ENCODE measurements at places on chromosomes 3 and 15. TPM values are rescaled to one million over a fixed set of nuclear protein-coding genes. Genes with fewer than 3 reads are reported as not detected.

PRSS50 gene
- 0.05 TPM for total RNA-seq

FGF12 gene
- 0.19 TPM for total RNA-seq

CYP8B1 gene
- not detected for total RNA-seq

CRTAP gene
- total RNA-seq = 21.6 TPM

CPN2 gene
- 0.05 TPM for total RNA-seq

AMT gene
- 4.1 TPM for total RNA-seq

A4GNT gene
- total RNA-seq = 0.05 TPM

BCHE gene
- 12.4 TPM for total RNA-seq

RSRC1 gene
- 44.3 TPM for total RNA-seq

LARP6 gene
- 6.3 TPM for total RNA-seq

FETUB gene
- total RNA-seq = 0.09 TPM

RHOA gene
- total RNA-seq = 202 TPM

SLC24A5 gene
- total RNA-seq = 0.05 TPM

PRR20G gene
- not detected for total RNA-seq

CHST14 gene
- total RNA-seq = 5.1 TPM

ARNT2 gene
- total RNA-seq = 1.4 TPM

SLC9C1 gene
- 0.94 TPM for total RNA-seq

NOX5 gene
- 0.19 TPM for total RNA-seq

RNU6-1 gene
- total RNA-seq = not detected

GP9 gene
- 0.14 TPM for total RNA-seq

NRROS gene
- 6.3 TPM for total RNA-seq

TMEM158 gene
- 0.66 TPM for total RNA-seq

MYRIP gene
- total RNA-seq = 0.28 TPM

TNIK gene
- 9.0 TPM for total RNA-seq

CD96 gene
- total RNA-seq = 80.2 TPM

GP5 gene
- 0.14 TPM for total RNA-seq

SCAPER gene
- 15.7 TPM for total RNA-seq

ANKRD63 gene
- total RNA-seq = not detected

STRC gene
- total RNA-seq = 0.05 TPM

CSPG5 gene
- 0.09 TPM for total RNA-seq

FOXB1 gene
- 0.05 TPM for total RNA-seq
